ENCODE measurements at places on chromosomes 12 and 14. TPM values are rescaled to one million over a fixed set of nuclear protein-coding genes. Genes with fewer than 3 reads are reported as not detected.

HCAR3 gene
- total RNA-seq: not detected

TGFB3 gene
- 2.3 TPM for total RNA-seq

RARG gene
- 42.7 TPM for total RNA-seq

CD27 gene
- total RNA-seq: 134 TPM

GLS2 gene
- 3.1 TPM for total RNA-seq

CISTR gene
- not detected for total RNA-seq

PROX2 gene
- 0.50 TPM for total RNA-seq

CPM gene
- 2.7 TPM for total RNA-seq

EFS gene
- total RNA-seq: not detected

CD69 gene
- 83.5 TPM for total RNA-seq

MYF5 gene
- not detected for total RNA-seq

CFAP54 gene
- 0.40 TPM for total RNA-seq

UBR7 gene
- 37.7 TPM for total RNA-seq

FOXG1 gene
- not detected for total RNA-seq

P2RX2 gene
- total RNA-seq: not detected

PUS1 gene
- total RNA-seq: 110 TPM

HRK gene
- total RNA-seq: not detected

CCDC175 gene
- total RNA-seq: not detected

AMN1 gene
- 2.7 TPM for total RNA-seq

LBHD2 gene
- total RNA-seq: not detected

ERP27 gene
- 1.1 TPM for total RNA-seq

RPS6KA5 gene
- total RNA-seq: 16.0 TPM

CD163L1 gene
- not detected for total RNA-seq

GSG1 gene
- total RNA-seq: not detected

TDRD9 gene
- total RNA-seq: 0.93 TPM

KCNK13 gene
- not detected for total RNA-seq

ETFBKMT gene
- total RNA-seq: 0.67 TPM

INHBC gene
- not detected for total RNA-seq

BDKRB2 gene
- total RNA-seq: not detected

PRB2 gene
- total RNA-seq: not detected

AP1G2 gene
- total RNA-seq: 136 TPM

USP44 gene
- total RNA-seq: 10.6 TPM

ANKRD33 gene
- total RNA-seq: not detected

VASH1 gene
- 5.9 TPM for total RNA-seq

PLEKHG3 gene
- 3.9 TPM for total RNA-seq

LHX5 gene
- total RNA-seq: not detected

TBX5 gene
- not detected for total RNA-seq

SLC10A1 gene
- not detected for total RNA-seq

TFCP2 gene
- total RNA-seq: 39.5 TPM

PRH2 gene
- not detected for total RNA-seq

MAP3K9 gene
- total RNA-seq: 5.5 TPM

PABPN1 gene
- total RNA-seq: 294 TPM

MGAT2 gene
- total RNA-seq: 50.5 TPM

NFE2 gene
- total RNA-seq: not detected

CABP1 gene
- 0.31 TPM for total RNA-seq

EMP1 gene
- 13.5 TPM for total RNA-seq

HOXC12 gene
- total RNA-seq: not detected

TTC6 gene
- total RNA-seq: not detected

IFI27 gene
- total RNA-seq: 1.3 TPM

PMCH gene
- total RNA-seq: 1.8 TPM

MEG3 gene
- not detected for total RNA-seq

TAS2R7 gene
- total RNA-seq: not detected

CCDC177 gene
- not detected for total RNA-seq

POTEM gene
- total RNA-seq: not detected

CMTM5 gene
- not detected for total RNA-seq
